Kidney (tissue), 22 donors: ENCODE measurements at places on chromosomes 4 and X. TPM values are rescaled to one million over a fixed set of nuclear protein-coding genes. Genes with fewer than 3 reads are reported as not detected.

DNA sequence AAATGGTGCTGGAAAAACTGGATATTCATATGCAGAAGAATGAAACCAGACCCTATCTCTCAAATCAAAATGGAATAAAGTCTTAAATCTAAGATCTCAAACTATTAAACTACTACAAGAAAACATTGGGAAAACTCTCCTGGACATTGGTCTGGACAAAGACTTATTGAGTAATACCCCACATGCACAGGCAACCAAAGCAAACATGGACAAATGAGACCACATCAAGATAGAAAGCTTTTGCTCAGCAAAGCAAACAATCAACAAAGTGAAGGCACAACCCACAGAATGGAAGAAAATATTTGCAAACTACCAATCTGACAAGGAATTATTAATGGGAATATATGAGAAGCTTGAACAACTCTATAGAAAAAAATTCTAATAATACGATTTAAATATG, 284.4 kb upstream of the FGF16 start:
- H3K36me3 ChIP-seq, result no peaks in the 10 kb centered on the region
- no peak for DNase-seq
- H3K27ac ChIP-seq, result no peak overlapping the region
- no peak overlapping the region for H3K4me3 ChIP-seq
- no peaks in the 10 kb centered on the region for H3K4me1 ChIP-seq

GRCh38 chr4:119100655-119101054, 35.0 kb upstream of the MYOZ2 start:
- H3K27ac ChIP-seq, result no peak overlapping the region
- H3K4me3 ChIP-seq, result no peak overlapping the region
- DNase-seq, result no peak
- no peaks in the 10 kb centered on the region for H3K4me1 ChIP-seq
- H3K27me3 ChIP-seq, result no peaks in the 10 kb centered on the region
- H3K36me3 ChIP-seq, result no peaks in the 10 kb centered on the region

Gene SSX3
- total RNA-seq, result not detected

DNA sequence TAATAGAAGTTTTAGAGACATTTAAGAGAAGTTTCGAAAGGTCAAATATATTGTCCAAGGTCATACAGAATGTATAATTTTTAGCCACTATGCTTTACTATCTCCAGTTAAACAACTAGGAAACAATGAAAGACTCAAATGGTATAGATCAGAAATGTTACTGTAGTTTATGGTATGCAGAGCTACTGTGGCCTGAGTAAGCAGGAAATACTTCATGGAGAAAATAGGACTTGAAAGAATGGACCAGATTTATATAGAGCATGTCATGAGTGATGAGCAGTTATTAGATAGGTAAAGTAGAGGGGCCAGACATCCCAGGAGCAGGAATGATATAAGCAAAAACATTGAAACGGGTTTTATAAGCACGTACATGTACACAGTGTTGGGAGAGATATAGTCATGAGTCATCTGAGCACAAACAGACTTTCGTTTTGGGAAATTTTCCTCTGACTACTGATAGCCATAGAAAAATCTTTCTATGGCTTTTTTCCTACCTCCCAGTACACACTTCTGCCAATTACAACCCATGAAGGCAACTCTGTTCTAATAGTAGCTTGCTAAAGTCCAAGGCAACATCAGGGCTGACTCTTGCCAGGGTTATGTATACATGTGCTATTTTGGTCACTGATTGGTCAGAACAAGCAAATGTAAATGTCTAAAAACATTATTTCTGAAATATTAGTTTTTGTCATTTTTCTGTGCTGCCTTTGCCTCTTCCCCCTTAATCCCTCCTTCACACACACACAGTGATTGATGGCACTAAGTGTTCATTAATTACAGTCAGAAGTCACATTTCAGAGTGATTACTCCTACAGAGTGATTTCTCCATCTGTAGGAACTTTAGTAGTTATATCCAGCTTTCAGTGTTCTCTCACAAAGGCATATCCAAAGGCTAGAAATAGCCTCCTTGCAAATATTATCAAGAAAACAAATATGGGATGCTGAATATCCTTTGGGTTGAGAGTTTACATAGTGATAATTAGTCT, 198.7 kb downstream of the ENOX2 start:
- no peaks in the 10 kb centered on the region for H3K4me1 ChIP-seq
- no peak overlapping the region for H3K27ac ChIP-seq
- no peaks in the 10 kb centered on the region for H3K27me3 ChIP-seq

- DNase-seq, result peak; percentile 70
- H3K27me3 ChIP-seq, result peaks cover 7% of the 10 kb centered on the region
- H3K4me3 ChIP-seq, result peak overlapping the region; percentile 46
- H3K36me3 ChIP-seq, result no peaks in the 10 kb centered on the region
- H3K27ac ChIP-seq, result no peak overlapping the region
Observed at GRCh38 chrX:23902419-23902818, 5.3 kb downstream of the APOO start.

DNA sequence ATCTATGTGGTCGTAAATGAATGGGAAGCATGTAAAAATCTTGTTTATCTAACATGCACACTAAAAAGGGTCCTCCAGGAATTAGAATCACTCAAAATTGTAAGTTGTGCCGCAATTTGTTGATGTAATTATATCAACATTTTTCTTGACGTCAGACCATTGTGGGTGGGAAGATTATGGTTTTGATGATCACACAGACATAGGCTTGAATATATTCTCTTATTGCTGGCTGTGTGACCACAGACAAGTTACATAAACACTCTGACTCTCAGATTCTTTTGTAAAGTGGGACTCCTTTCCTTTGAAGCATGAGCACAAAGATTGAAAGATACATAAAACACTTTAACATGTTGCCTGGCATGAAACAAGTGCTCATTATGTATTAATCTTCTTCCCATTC, 51.5 kb downstream of the IL1RAPL1 start:
- no peak overlapping the region for H3K27ac ChIP-seq
- no peaks in the 10 kb centered on the region for H3K27me3 ChIP-seq
- no peaks in the 10 kb centered on the region for H3K36me3 ChIP-seq
- H3K4me1 ChIP-seq, result no peaks in the 10 kb centered on the region

GRCh38 chr4:81666491-81666890, 194.8 kb upstream of the RASGEF1B start:
- H3K4me3 ChIP-seq, result no peak overlapping the region
- no peaks in the 10 kb centered on the region for H3K4me1 ChIP-seq
- no peak for DNase-seq
- H3K27ac ChIP-seq, result no peak overlapping the region

Gene USP26
- not detected for total RNA-seq

DNA sequence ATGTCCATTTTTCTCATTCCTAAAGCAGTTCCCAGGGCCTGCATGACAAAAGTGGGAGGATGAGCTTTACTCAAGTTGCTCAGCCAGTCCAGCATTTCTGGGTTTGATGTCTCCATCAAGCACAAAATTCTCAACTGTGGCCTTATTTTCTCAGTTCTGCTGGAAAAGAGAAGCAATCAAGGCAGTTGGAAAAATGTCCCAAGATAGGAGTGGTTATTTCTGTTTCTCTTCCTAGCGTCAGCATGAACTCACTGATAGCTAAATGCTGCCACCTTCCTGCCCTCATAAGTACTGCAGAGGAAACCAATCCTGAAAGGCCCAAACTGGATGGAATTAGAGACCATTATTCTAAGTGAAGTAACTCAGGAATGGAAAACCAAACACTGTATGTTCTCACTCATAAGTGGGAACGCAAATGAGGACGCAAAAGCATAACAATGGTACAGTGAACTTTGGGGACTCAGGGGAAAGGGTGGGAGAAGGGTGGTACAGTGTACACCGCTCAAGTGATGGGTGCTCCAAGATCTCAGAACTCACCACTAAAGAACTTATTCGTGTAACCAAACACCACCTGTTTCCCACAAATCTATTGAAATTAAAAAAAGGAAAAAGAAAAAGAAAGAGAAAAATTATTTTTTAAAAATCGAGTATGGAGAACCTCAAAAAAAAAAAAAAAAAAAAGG, 29.6 kb downstream of the ADH7 start:
- DNase-seq, result peak; percentile 89
- H3K36me3 ChIP-seq, result no peaks in the 10 kb centered on the region
- peaks cover 6% of the 10 kb centered on the region for H3K4me1 ChIP-seq
- H3K27me3 ChIP-seq, result no peaks in the 10 kb centered on the region
- peak overlapping the region; percentile 88 for H3K27ac ChIP-seq
- peak overlapping the region; percentile 30 for H3K4me3 ChIP-seq
